ENCODE measurements at places on chromosomes 1 and 21. TPM values are rescaled to one million over a fixed set of nuclear protein-coding genes. Genes with fewer than 3 reads are reported as not detected.

Gene CLDN8
- not detected for total RNA-seq

Gene EFNA4
- total RNA-seq = 4.2 TPM

Gene RIMKLA
- 0.06 TPM for total RNA-seq

Gene PTGFR
- 0.38 TPM for total RNA-seq

Gene VCAM1
- total RNA-seq = 84.6 TPM

Gene GUCA2B
- total RNA-seq = not detected

Gene FCRLB
- total RNA-seq = 0.97 TPM

Gene FLG2
- not detected for total RNA-seq

Gene SHE
- 71.6 TPM for total RNA-seq

Gene MPZ
- 0.81 TPM for total RNA-seq

Gene SCAF4
- total RNA-seq = 12.0 TPM

Gene STK40
- total RNA-seq = 50.4 TPM

Gene LCE1E
- total RNA-seq = not detected

Gene LRRC39
- 0.16 TPM for total RNA-seq

Gene L1TD1
- total RNA-seq = not detected

Gene BEST4
- total RNA-seq = under 0.01 TPM

Gene IPP
- total RNA-seq = 7.9 TPM

Gene ADGRL4
- 282 TPM for total RNA-seq

Gene FAM163A
- total RNA-seq = not detected

Gene STYXL2
- not detected for total RNA-seq

Gene LIPI
- total RNA-seq = not detected

Gene LCE3E
- total RNA-seq = not detected

Gene S100A7A
- total RNA-seq = not detected

Gene ANKRD35
- total RNA-seq = 0.06 TPM

Gene DPM3
- 56.7 TPM for total RNA-seq

Gene OR2T33
- total RNA-seq = not detected

Gene C1orf52
- 9.2 TPM for total RNA-seq

Gene FMO4
- total RNA-seq = 0.16 TPM

Gene KIAA0040
- total RNA-seq = 13.4 TPM

Gene RPE65
- not detected for total RNA-seq

Gene RCC2
- total RNA-seq = 58.8 TPM

Data from bladder microvascular endothelial cell (primary cell).